ENCODE measurements at places on chromosomes 3 and 15.

GRCh38 chr15:60720086-60720485, 241.1 kb upstream of the ICE2 start:
- DNase-seq: peak; percentile 18

- no peak for DNase-seq
Measured at GRCh38 chr15:25424073-25424472, 14.8 kb downstream of the UBE3A start.

GRCh38 chr3:99536555-99537314, 101.7 kb upstream of the COL8A1 start:
- DNase-seq: no peak

GRCh38 chr3:14538451-14539088, 1.6 kb downstream of the GRIP2 start:
- no peak for DNase-seq

GRCh38 chr3:168124791-168125190, 29.1 kb upstream of the GOLIM4 start:
- no peak for DNase-seq

DNA sequence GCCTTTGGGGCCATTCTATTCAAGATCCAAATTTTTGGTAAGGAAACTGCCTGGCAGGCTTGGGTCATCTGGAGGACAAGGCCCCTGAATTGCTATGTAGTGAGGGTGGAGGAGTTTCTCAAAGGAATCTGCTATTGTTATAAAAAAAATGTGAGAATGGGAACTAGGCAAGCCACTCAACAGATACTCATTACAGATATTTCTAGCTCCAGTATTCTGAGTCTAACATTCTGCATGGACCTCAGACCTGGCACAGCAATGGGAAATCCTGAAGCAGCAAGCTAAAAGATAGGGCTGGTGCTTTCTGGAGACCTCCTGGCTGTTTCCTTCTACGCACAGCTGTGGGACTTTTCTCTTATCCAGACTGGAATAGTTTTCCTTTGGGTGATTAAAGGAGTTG, 430.7 kb upstream of the RBMS3 start:
- no peak for DNase-seq

GRCh38 chr3:11641316-11641682, 2.4 kb downstream of the VGLL4 start:
- no peak for DNase-seq

GRCh38 chr3:56702490-56703315, 19.6 kb upstream of the TASOR start:
- DNase-seq: peak; percentile 67

GRCh38 chr3:46693892-46694226, 380 bp upstream of the ALS2CL start:
- peak; percentile 41 for DNase-seq

DNA sequence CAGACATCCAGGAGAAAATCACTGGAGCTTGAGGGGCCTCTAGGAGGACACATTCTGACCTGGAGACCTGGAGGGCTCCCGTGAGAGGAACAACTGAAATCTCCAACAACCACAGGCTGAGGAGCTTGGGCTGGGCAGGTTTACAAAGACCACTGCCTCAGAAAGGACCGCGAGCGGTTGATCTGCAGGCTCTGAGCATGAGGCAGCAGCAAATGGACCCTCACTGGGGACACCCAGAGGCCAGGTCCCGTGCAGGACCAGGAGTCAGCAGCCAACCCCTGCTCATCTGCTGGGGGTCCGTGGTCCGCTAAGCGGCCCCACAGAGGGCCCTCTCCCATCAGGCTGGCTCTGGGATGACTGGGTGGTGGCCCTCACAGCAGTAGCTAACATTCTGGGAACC, 10.5 kb upstream of the EPHB3 start:
- no peak for DNase-seq

DNA sequence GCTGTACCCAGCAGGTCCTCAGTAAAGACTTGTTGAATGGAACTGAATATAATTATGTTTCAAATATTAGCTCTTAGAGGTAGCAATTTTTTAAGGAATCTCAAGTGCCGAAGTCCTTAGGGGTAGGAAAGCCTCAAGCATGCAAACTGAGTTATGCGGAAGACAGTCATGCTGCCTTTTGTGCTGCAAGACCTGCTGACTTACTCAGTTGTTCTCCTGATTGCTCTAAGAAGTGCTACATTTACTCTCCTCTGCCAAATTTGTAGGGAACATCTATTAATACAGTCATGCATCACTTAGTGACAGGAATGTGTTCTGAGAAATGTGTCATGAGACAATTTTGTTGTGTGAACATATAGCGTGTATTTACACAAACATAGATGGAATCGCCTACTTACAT, 325.6 kb upstream of the AZI2 start:
- DNase-seq: no peak

DNA sequence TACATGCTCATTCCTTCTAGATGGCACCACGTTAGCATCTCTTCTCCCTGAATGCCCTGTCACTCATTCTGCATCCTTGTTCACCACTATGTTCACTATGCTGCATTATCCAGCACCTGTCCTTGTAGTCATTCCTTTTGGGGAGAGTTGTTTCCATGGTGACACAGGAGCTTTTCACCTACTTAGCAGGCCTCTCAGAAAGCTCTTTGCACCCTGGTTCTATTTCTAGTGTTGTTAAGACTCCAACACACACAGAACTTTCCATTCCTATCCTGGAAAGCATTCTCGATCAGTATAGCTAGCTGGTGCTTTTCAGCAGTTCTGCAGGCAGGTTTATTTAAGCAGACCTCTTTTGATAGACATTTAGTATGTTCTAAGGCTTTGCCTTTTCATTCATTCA, 6.7 kb upstream of the RPL14 start:
- no peak for DNase-seq

DNA sequence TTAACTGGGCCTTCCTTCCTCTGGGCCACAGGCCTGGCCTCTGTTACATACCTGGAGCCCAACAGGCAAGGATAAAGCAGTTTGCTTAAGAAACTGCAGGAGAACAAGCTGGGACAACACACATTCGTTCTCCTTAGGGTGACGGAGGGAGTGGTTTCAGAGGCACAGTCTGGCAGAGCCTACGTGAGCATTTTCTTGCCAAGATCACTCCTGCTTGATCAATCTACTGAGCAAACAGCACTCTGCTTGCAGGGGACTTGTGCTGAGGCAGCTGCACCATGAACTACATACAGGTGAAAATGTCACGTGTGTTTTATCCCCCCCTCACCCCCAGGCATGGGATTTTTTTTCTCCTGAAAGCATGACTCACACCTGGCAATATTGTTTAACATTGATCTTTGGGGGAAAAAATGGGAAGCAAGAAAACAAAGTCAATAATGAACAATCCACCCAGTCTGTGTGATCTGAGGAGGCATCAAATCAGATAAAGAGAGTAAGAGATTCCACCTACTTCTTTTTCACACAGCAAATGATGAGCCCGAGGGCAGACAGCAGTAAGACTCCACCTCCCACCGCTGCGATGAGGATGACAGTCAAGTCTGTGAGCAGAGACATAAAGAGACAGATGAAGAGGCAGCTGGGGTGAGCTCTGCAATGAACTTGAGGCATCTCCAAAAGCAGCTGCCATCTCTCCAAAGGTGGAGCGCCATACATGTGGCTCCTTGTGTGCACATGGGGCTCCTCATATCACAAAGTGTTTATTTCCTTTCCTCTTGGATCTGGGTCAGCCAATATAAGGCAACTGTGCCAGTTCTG, 57.4 kb downstream of the CDCP1 start:
- DNase-seq: no peak

DNA sequence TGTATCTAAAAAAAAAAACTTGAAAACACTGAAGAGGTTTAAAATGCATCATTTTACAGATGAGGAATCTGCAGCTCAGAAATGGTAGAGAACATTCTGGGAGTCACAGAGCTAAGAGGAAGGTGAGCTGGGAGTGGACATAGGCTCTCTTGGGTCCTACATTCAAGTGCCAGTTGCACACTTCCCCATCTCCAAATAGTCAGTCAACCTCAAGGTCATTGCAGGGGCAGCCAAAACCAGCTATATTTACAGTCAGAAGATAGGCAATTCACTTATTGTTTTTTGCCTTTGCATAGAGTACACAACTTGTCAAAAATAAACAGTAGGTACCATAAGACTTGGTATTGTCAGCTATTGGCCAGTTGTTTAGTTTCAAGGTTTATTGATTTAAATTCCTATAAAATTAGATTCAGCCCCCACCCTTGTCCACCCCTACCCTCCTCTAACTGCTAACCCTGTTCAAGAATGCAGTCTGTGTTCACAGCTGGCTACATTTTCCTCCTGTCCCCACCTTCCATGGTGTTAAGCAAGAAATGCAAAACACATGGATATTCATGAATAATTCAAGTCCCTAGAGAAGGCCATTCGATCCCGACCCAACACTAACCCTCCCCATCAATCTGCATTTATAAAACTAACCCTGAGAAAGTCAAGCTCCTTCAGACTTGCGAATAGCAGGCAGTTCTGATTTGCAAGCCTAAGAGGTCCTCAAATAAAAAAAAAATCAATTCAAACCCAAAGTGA, 567.0 kb upstream of the MCTP2 start:
- DNase-seq: no peak

DNA sequence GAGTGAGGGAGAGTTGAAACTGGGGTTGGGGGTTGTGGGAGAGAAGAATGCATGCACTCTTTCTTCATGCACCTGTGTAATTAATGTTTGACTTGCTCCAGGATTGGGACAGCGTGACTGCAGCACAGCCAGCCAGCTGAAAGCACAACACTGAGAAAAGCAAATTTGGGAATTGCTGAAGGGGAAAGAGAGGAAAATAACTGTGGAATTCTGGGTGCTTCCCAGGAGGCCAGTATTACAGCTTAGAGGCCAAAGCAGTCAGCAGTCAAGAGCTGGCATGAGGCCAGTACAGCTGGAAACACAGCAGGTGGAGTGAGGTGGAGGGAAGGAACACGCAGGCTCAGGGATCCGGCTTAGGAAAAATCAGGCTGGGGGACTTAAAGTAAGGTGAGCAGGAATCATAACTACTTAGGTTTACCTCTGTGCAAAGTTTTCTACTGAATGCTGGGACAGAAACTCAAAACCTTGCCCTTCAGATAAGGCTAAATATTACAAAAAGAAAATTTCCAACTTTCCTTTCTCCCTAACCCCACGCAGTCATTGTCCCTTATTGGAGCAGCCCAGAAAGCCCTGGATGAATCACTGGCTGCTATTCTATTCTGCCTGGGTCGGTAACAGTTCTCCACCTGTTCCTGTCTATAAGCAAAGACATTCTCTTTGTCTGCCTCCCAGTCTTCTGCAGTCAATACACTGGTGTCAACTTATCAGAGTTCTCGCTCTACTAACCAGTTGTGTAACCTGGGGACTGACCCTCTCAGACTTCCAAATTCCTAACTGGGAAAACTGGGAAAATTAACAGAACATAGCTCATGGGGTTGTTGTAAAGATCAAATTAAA, 167.2 kb downstream of the MAGI1 start:
- DNase-seq: no peak

GRCh38 chr3:150033721-150034120, 63.0 kb upstream of the PFN2 start:
- no peak for DNase-seq

DNA sequence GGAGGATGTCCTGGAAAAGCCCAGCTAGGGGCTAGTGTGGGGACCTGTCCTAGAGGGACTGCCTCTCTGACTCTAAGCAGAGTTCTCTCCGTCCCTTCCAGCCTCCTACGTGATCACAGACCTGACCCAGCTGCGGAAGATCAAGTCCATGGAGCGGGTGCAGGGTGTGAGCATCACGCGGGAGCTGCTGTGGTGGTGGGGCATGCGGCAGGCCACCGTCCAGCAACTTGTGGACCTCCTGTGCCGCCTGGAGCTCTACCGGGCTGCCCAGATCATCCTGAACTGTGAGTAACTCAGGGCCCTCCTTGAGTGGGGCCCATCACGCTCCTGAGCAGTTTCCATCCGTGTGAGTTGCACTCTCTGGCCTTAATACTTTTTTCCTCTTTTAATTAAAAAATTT, 13.0 kb downstream of the IRAK2 start:
- DNase-seq: no peak

DNA sequence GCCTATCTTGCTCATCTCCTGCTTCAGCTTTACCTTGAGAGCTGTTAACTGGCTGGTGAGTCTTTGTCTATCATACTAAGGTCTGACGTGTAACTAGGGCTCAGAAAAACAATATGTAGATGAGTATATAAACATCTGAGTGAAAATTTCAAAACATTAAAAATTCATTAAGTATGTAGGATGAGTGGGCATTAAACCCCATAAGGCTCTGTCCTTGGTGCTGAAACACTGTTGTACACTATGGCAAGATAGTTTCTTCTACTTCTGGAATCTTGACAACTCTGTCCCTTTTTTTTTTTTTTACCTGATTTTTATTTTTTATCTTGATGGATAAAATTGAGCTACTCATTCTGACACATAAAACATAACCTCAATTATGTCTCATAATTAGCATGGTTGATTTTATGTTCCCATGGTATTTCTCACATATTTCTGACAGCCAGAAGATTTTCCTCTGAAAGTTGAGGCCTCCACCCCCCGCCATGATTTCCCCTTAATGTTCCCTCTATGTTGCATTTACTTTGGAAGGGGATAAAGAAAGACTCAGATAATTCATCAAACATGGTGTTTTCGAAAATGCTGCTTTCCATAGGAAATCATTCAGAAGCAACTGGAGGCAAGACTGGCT, 54.3 kb downstream of the DGKG start:
- DNase-seq: peak; percentile 13

- no peak for DNase-seq
Measured at GRCh38 chr3:35919160-35919559, 279.8 kb downstream of the ARPP21 start.

GRCh38 chr15:78212008-78212407, 22.4 kb downstream of the ACSBG1 start:
- DNase-seq: no peak

DNA sequence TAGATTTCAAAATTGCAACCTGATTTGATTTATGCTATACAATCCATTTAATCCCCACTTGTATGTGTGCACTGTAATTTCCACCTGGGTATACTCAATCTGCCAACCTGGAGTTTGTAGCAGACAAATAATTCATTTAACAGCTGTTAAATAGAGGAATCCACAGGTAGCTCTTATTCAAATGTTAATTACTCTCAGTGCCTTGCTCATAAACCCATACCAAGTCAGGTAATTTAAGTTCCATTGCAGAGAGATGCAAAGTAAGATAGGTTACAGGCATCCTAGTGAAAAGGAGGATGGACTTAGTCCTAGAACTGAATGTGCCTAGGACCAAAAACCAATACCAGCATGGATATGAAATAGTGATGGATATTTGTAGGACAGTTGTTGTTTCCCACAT, 674.2 kb downstream of the TBL1XR1 start:
- no peak for DNase-seq

GRCh38 chr15:45665261-45665660, 30.4 kb downstream of the SQOR start:
- DNase-seq: no peak

DNA sequence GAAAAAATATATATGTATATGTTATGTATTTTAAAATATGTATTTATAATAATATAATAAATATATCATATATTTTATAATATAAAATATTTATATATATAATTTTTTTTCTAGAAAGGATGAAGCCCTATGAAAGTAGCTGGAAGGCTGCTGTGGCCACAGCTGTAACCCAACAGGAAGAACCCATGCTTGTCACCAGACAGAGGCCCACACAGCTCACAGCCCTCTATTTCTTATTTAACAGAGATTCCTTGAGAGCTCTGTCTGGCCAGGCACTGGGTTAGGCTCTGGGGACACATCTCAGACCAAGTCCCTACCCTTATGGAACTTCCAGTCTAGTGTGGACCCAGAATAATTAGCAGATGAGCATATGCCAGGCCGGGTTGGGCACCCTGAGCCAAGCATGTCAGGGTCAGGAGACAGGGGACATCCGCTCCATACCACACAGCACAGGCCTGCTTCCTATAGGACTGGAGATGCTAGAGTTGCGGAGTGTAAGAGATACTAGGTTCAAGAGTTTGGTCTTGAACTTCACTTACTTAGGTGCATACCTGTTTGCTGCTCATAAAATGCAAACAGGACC, 20.5 kb downstream of the MGLL start:
- DNase-seq: no peak

- no peak for DNase-seq
Measured at GRCh38 chr15:57961919-57962318, 103.6 kb downstream of the ALDH1A2 start.

All from stimulated activated CD4-positive, alpha-beta T cell treated with anti-CD3 and anti-CD28 coated beads, Interleukin-4, amount 100 ng/mL, for 24 hours (primary cell).